Stimulated activated CD4-positive, alpha-beta T cell treated with anti-CD3 and anti-CD28 coated beads, Interleukin-12 subunit alpha, Interleukin-12 subunit beta, amount 100 ng/mL, for 24 hours (primary cell): ENCODE measurements at places on chromosomes 4 and X.

- DNase-seq = no peak
Measured at GRCh38 chrX:136754651-136755050, 26.1 kb downstream of the ARHGEF6 start.

DNA sequence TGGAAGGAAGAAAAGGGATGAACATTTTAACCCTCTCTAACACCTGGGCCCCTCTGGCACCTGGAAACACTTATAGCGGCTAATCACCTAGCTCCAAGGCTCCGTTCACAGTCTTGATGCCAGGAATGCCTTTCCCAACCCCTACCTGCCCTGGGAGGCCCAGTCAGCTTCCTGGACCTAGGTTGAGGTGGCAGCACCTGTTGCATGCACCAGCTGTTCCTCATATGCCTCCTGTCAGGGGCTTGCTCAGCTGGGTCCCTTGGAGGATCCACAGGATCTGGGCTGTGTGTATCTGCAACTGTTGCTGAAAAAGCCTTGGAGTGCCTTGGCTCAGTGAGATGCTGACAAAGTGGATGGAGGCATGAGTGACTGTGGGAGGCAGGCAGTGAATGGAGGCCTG lies 4.4 kb downstream of the CFP start:
- no peak for DNase-seq

GRCh38 chr4:1985780-1986577 lies 22.8 kb downstream of the NELFA start:
- no peak for DNase-seq

DNA sequence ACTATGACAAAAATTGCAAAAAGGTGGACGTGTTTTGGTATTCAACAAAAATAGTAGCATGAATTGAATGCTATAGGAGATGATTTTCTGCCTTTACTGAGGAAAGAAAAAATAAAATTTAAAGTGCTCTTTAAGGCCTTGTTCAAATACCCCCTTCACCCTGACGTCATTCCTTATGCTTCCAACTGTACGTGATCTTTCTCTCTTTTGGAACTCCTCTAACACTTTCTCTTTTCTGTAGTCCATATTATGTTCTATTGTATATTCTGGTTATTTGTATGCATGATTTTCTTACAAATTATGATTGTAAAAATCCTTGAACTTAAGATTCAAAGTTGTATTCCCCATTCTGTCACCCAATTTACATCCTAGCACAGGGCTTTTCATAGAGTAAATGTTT lies 100.5 kb downstream of the POU4F2 start:
- no peak for DNase-seq

GRCh38 chr4:157957905-157958304 lies 214.9 kb downstream of the GASK1B start:
- no peak for DNase-seq

GRCh38 chrX:129872524-129872923 lies 28.8 kb upstream of the ZDHHC9 start:
- no peak for DNase-seq

- DNase-seq = no peak
Measured at GRCh38 chr4:176002007-176002613, 63.5 kb upstream of the WDR17 start.

DNA sequence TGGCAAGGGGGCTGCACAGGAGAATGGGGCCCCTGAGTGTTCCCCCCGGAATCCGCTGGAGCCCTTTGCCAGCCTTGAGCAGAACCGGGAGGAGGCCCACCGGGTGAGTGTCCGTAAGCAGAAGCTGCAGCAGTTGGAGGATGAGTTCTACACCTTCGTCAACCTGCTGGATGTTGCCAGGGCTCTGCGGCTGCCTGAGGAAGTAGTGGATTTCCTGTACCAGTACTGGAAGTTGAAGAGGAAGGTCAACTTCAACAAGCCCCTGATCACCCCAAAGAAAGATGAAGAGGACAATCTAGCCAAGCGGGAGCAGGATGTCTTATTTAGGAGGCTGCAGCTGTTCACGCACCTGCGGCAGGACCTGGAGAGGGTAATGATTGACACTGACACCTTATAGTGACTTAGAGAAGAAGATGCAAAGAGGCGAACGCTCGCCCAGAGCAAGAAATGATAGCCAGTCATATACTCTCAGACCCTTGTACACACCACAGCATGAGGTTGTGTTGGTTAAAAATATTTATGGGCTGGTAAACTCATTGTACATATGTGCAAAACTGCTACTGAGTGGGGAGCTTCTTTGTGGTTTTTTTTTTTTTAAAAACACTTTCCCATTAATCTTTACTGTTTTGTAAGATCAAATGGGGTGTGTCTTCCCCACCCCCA lies 52.5 kb downstream of the JADE1 start:
- no peak for DNase-seq

- no peak for DNase-seq
Measured at GRCh38 chr4:173535957-173536356, 5.9 kb upstream of the HAND2 start.

GRCh38 chr4:20248155-20248558 lies 3.5 kb upstream of the SLIT2 start:
- DNase-seq = no peak

GRCh38 chrX:132710656-132711155 lies 221.9 kb upstream of the MBNL3 start:
- DNase-seq = no peak

GRCh38 chrX:41824551-41824950 lies 98.8 kb downstream of the CASK start:
- no peak for DNase-seq

DNA sequence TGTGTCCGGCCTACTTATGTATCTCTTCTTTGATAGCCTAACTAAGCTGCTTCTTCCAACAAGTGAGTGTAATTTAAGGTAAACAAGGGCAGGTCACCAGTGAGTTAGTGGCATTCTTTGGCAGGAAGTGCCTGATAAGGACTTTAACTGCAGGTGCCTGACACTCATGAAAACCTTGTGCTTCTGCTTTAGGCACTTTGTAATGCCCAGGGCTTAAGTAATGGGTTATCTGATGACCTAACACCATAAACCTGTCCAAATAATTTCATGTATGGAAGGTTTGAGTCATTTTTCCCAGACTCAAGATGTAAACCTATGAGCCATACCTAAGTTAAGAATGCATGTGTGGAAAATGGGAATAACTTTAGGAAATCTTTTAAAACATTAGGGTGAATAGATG lies 43.0 kb downstream of the BCOR start:
- DNase-seq = no peak

DNA sequence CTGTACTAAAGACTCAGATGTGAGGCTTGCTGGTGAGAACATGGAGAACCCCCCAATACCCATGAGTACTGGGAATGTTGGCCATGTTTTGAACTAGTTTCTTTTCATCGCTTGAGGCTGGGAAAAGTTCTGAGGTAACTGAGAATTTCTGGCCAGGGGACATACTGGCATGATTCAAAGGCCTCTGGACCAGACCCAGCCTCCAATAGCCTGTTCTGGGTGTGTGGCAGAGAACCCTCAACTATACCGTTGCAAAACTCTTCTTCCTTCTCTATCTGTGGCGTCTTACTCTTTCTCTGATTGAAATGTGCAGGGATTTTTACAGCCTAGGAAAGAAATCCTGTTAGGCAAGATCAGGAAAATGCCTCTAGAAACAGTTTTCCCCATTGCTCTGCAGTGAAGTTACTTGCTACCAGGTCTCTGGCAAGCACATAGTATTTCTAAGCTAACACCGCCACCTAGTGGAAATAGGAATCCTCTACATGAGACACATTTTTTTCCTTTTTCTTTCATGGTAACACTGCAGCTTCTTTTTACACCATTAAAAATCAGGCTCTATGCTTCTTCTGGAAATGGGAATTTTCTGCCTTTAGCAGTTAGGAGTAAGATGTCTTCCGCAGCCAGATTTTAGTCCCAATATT lies 170.7 kb upstream of the ZCCHC13 start:
- no peak for DNase-seq

DNA sequence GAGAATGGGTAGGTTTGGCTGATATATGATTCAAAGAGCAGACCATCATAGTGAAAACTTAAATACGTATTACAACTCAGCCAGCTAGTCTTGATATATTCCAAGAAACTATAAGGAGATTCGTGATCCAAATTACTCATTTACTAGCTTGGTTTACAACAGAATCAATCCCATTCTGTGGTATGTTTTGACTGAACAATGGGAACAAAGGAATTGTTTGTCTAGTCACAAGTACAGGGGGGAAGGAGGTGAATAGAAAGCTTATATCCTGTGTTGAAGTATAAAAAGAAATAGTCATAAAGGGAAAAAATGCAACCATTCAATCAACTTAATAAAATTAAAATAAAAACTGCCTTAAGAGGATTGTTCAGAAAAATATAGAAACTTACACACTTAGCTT lies 17.0 kb downstream of the C4orf54 start:
- DNase-seq = no peak

DNA sequence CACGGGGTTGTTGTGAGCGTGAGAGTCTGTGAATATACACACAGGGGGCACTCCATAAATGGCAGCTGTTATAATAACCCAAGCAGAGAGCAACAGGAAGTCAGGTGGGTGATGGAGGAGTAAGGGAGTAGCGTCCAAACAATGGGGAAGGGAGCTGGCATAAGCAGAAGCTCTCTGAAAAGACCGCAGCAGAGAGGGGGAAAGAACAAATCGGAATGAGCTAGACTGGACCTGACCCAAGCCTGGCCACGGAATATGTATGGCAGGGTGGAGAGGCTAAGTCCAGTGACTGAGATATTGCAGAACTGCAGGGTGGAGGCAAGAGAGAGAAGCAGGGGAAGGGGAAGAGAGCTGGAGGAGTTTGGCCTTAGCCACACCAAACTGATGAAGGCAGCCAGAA lies 6.5 kb upstream of the GJB1 start:
- no peak for DNase-seq

- DNase-seq = no peak
Measured at GRCh38 chr4:128346054-128346716, 58.6 kb upstream of the PGRMC2 start.

DNA sequence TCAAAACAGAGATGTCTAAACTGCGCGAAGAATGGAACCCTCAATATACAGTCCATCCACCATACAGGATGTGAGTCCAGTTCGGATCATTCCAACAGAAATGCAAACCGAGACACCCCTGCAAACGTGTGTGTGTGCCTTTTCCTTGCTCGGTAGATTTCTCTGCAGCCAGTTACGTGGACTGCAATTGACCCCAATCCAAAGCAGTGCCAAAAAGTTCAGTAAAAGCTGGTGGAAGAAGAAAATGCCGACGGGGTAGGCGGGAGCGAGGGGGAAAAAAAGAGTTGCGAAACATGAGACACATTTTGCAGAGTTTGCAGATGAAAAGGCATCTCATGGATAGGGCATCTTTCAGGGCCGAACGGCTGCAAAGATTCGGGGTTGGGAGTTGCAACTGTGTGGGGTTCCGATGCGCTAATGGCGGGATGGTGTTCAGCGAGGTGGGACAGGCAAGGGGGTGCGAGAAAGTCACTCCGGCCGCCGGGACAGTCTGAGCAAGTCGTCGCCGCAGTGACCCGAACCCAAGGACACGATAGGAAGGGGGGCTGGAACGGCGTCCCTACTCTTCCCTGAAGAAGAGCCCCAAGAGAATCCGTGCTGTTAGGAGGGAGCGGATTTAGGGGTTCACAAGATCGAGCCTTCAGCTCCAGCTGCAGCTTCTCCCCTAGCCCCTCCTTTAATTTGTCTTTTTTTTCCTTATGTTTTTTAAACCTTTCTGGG lies 3.8 kb downstream of the PHOX2B start:
- no peak for DNase-seq

DNA sequence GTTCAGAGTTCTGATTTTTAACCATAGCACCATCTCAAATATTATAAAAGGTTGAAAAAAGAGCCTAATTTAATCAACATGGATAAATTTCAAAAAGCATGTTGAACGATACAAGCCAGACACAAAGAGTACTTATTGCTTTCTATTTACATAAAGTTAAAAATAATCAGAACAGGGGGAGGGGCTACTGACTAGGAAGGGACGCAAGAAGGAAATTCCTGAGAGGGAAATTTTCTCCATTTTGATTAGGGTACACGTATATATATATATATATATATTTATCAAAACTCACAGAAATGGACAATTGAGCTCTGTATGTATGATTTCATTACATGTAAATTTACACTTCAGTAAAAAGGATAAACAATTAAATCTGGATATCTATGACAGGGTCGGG lies 482 bp upstream of the MBTPS2 start:
- DNase-seq = no peak

DNA sequence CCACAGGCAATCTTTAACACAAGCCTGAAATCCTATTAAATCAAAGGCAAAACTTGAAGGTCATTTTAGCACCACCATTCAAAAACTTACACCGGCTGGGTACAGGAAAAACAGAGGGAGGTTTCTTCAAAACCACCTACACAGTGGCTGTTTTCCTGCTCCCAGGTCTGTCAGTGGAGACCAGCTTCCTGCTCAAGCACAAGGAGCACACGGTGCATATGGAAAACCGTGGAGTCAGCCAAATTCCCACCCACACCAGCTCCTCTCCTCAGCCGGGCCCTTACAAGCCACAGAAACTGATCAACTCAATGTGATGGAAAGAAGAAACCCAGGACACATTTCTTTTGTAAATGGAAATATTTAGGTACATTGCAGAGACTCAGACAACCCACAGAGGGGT lies 14.3 kb upstream of the FAM241A start:
- DNase-seq = no peak

- no peak for DNase-seq
Measured at GRCh38 chrX:53813670-53814440, 127.3 kb upstream of the HUWE1 start.

- no peak for DNase-seq
Measured at GRCh38 chrX:8684201-8684965, 47.6 kb downstream of the ANOS1 start.

DNA sequence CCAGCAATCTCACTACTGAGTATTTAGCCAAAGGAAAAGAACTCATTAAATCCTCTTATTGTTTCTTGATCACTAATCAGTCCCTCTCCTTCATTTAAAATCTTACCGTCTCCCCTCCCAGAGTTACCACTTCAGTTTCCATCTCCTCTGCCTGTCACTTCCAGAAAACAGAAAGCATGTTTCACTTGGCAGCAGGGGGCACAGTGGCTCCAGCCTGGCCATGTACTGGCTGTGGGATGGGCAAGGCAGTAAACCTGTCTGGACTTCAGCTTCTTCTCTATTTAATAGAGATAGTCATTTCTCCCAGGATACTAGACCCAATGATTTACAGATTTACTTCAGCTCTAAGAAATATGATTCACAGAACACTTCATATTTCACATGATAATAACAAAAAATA lies 63.2 kb downstream of the CD40LG start:
- DNase-seq = no peak

DNA sequence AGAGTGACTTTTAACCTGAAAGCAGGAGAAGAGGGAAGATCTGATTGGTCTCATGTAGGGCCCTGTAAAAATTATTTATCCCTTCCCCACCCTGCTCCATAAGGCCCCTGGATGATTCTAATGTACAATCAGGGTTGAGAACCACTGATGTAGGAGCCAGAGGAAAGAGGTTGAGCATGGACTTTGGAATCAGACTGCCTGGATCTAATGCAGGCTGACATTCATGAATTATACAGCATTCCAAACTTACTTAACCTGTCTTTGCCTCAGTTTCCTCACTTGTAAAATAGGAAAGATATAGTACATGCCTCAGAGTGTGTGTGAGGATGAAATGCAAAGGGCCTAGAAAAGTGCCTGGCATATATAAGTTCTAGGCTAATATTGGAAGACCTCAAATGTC lies 47.0 kb downstream of the STX18 start:
- DNase-seq = no peak

GRCh38 chr4:117874216-117874615 lies 160.1 kb upstream of the NDST3 start:
- DNase-seq = no peak
